Tibial nerve (tissue), 4 donors: ENCODE measurements at places on chromosomes 5 and 9.

DNA sequence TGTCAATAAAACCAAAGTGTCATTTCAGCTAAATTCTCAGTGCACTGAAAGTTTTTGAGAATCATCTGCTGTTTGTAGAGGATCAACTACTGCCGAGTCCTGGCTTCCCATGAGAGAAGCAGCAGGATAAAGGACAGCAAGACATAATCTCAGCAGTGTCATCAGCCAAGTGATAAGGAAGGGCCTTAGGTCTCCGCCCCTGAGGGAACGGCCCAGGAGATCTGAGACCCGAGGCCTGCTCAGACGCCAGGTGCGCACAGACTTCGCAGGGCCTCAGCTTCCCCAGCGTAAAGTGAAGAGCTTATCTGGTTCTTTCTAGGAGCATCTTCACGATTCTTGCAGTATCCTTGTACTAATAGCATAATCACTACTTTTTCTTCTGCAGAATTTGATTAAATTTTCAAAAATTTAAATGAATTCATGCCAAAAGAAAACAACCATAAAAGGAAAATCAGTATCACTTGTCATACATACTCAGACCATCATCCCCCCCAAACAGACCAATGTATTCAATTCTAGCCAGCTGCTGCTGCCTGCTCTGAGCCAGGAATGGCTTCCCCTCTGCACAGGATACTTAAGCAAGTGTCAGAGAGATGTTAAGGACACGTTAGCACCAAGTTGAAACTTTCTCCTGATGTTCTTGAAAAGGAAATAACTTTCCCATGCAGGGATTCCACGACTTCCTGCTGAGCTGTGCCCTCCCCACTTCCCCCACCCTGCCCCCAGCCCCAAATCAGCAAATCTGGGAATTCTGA lies 2.2 kb downstream of the GFPT2 start:
- no peaks in the 10 kb centered on the region for H3K36me3 ChIP-seq
- no peak overlapping the region for H3K27ac ChIP-seq
- peaks cover 8% of the 10 kb centered on the region for H3K4me1 ChIP-seq
- no peak for DNase-seq
- no peak overlapping the region for H3K4me3 ChIP-seq

- H3K27me3 ChIP-seq: no peaks in the 10 kb centered on the region
- H3K36me3 ChIP-seq: no peaks in the 10 kb centered on the region
- no peaks in the 10 kb centered on the region for H3K4me1 ChIP-seq
- peak overlapping the region; percentile 64 for H3K27ac ChIP-seq
- DNase-seq: no peak
These were observed 647 bp upstream of the ADAMTSL2 start for GRCh38 chr9:133533857-133534256.

GRCh38 chr9:4569101-4569500 lies 78.8 kb downstream of the SLC1A1 start:
- H3K4me3 ChIP-seq: no peak overlapping the region
- H3K27me3 ChIP-seq: no peaks in the 10 kb centered on the region
- DNase-seq: no peak
- no peaks in the 10 kb centered on the region for H3K36me3 ChIP-seq

- no peaks in the 10 kb centered on the region for H3K36me3 ChIP-seq
- H3K27ac ChIP-seq: no peak overlapping the region
- H3K4me1 ChIP-seq: no peaks in the 10 kb centered on the region
These were observed 16.2 kb upstream of the NDUFB6 start for GRCh38 chr9:32589083-32589723.

GRCh38 chr5:181188700-181189362 lies 16.2 kb downstream of the TRIM7 start:
- no peaks in the 10 kb centered on the region for H3K36me3 ChIP-seq
- peak; percentile 95 for DNase-seq
- H3K4me1 ChIP-seq: no peaks in the 10 kb centered on the region
- H3K27ac ChIP-seq: peak overlapping the region; percentile 82

- H3K4me1 ChIP-seq: peaks cover 8% of the 10 kb centered on the region
- DNase-seq: peak; percentile 32
- peak overlapping the region; percentile 20 for H3K4me3 ChIP-seq
- H3K27me3 ChIP-seq: no peaks in the 10 kb centered on the region
These were observed 165.0 kb upstream of the ZNF462 start for GRCh38 chr9:106697750-106698502.

DNA sequence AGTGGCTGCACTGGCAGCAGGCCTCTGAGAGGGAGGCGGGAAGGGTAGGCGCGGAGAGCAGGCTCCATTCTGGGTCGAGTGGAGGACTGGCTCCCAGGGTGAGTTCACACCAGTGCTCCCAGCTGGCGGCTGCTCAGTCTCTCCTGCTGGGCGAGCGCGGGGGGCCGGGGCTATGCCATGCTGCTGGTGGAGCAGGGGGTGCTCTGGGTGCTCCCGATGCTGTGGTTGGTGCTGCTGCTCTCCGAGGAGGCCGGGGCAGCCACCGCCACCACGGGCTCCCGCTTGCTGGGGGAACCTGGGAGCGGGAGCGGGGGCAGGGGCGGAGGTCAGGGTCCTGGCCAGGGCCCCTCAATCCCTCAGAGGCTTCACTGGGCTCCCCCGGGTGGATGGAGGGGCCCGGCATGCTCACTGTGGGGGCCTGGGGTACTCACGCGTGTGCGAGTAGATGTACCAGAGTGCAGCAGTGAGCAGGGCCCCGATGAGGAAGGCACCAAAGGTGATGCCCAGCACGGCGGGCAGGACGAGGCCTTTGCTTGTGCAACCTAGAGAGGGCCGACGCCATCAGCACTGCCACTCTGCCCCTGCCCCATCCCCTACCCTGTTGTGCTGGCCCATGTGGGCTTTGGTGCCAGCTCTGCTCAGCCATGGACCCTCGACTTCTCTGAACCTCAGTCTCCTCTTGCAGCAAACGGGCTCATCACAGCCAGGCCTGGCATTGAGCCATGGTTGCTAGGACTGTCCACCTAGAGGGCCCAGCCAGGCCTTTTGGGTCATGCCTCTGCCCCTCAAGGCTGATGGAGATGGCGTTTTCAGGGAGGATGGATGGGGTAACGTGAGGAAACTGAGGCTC lies 13.1 kb downstream of the FPGS start:
- H3K27ac ChIP-seq: peak overlapping the region; percentile 53
- DNase-seq: no peak
- peaks cover 4% of the 10 kb centered on the region for H3K4me1 ChIP-seq
- no peak overlapping the region for H3K4me3 ChIP-seq
- no peaks in the 10 kb centered on the region for H3K27me3 ChIP-seq

- peak overlapping the region; percentile 82 for H3K4me3 ChIP-seq
- no peak for DNase-seq
- no peaks in the 10 kb centered on the region for H3K4me1 ChIP-seq
- no peaks in the 10 kb centered on the region for H3K27me3 ChIP-seq
- no peaks in the 10 kb centered on the region for H3K36me3 ChIP-seq
These were observed 566 bp upstream of the CEP78 start for GRCh38 chr9:78235256-78235761.

DNA sequence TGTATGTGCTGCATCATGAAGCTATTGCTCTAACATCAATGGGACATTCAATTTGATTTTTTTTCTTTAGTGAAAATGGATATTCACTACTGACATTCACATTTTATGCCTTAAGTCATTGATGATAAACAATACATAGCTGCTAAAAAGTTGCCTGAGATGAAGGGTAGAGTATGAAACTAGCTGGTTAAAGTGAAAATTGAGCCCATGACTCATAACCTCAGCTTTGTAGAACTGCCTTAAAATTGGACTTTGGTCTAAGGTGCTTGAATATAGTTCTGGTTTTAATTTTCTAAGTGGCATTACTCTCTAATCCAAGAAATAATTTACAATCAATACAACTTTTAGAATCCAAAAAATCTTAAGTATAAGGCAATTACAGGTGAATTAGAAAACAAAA lies 740.4 kb upstream of the RIOK2 start:
- no peak overlapping the region for H3K4me3 ChIP-seq
- no peaks in the 10 kb centered on the region for H3K27me3 ChIP-seq
- no peak overlapping the region for H3K27ac ChIP-seq
- no peaks in the 10 kb centered on the region for H3K4me1 ChIP-seq
- DNase-seq: no peak
- no peaks in the 10 kb centered on the region for H3K36me3 ChIP-seq

DNA sequence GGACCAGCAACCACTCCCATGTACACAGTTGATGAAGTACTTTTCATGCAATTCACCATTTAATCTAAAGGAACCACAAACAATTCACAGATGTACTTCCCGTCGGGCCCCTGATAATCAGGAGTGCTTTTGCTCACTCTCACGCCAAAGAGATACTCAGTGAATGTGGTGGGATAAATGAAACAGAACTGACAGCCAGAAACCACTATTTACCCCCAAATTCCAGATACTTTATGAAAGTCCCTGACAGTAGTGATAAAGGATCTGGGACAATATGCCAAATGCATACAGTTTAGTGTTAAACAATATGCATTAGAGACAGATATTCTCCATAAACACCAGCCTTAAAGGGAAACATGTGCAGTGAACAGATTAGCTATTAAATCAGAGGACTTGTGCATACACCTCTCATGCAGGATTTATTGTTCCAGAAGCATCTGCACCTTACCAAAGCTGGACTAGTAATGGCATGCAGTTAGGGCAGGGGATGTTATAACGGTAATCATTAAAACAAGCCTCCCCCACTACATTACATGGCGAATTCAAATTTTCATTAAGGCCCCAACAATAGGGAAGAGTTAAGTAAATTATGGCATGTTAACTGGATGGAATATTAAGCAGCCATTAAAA lies 74.0 kb upstream of the SLC25A51 start:
- H3K4me3 ChIP-seq: no peak overlapping the region
- H3K4me1 ChIP-seq: no peaks in the 10 kb centered on the region
- DNase-seq: no peak
- no peaks in the 10 kb centered on the region for H3K27me3 ChIP-seq
- H3K27ac ChIP-seq: no peak overlapping the region

- no peaks in the 10 kb centered on the region for H3K27me3 ChIP-seq
- no peaks in the 10 kb centered on the region for H3K4me1 ChIP-seq
- no peaks in the 10 kb centered on the region for H3K36me3 ChIP-seq
- no peak overlapping the region for H3K27ac ChIP-seq
- no peak overlapping the region for H3K4me3 ChIP-seq
- no peak for DNase-seq
These were observed 29.5 kb downstream of the HK3 start for GRCh38 chr5:176869501-176870109.

GRCh38 chr5:144072518-144072927 lies 97.9 kb downstream of the YIPF5 start:
- H3K27me3 ChIP-seq: no peaks in the 10 kb centered on the region
- no peaks in the 10 kb centered on the region for H3K4me1 ChIP-seq
- no peak overlapping the region for H3K27ac ChIP-seq
- H3K4me3 ChIP-seq: no peak overlapping the region
- no peak for DNase-seq
- no peaks in the 10 kb centered on the region for H3K36me3 ChIP-seq

DNA sequence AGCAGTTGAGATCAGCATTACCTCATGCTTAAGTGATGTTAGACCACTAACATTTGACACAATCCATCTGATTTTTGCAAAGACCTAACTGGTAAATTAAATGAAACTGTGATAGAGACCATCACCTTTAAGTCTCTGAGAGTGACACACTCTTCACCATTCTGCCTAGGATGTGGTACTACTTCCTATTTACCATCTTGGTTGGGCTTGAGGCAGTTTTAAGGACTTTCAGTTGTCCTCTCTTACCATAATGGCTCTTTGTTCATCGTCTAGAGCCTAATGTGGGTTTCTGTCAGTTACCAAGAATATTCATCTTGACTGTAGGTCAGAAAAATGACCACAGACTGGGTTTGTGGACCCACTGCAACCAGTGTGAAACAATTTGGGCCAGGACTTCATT lies 158.1 kb downstream of the CETN3 start:
- no peaks in the 10 kb centered on the region for H3K4me1 ChIP-seq
- H3K27ac ChIP-seq: no peak overlapping the region
- no peaks in the 10 kb centered on the region for H3K27me3 ChIP-seq
- no peak for DNase-seq
- no peaks in the 10 kb centered on the region for H3K36me3 ChIP-seq

GRCh38 chr9:21326526-21327139 lies 8.6 kb downstream of the KLHL9 start:
- no peaks in the 10 kb centered on the region for H3K4me1 ChIP-seq
- no peak for DNase-seq
- peaks cover 33% of the 10 kb centered on the region for H3K36me3 ChIP-seq
- H3K27ac ChIP-seq: no peak overlapping the region
- no peaks in the 10 kb centered on the region for H3K27me3 ChIP-seq
- no peak overlapping the region for H3K4me3 ChIP-seq

- DNase-seq: no peak
- no peaks in the 10 kb centered on the region for H3K36me3 ChIP-seq
- H3K27ac ChIP-seq: no peak overlapping the region
- no peaks in the 10 kb centered on the region for H3K4me1 ChIP-seq
- no peak overlapping the region for H3K4me3 ChIP-seq
These were observed 201.3 kb downstream of the FANCC start for GRCh38 chr9:95116002-95116807.

GRCh38 chr5:24005384-24005783 lies 498.0 kb downstream of the PRDM9 start:
- H3K4me3 ChIP-seq: no peak overlapping the region
- H3K27me3 ChIP-seq: no peaks in the 10 kb centered on the region
- DNase-seq: no peak

- H3K4me1 ChIP-seq: no peaks in the 10 kb centered on the region
- no peak overlapping the region for H3K4me3 ChIP-seq
- no peaks in the 10 kb centered on the region for H3K36me3 ChIP-seq
- H3K27me3 ChIP-seq: no peaks in the 10 kb centered on the region
- no peak for DNase-seq
These were observed 423.6 kb downstream of the PRDM9 start for GRCh38 chr5:23930985-23931384.

- H3K27ac ChIP-seq: no peak overlapping the region
- H3K27me3 ChIP-seq: no peaks in the 10 kb centered on the region
- peak; percentile 26 for DNase-seq
- peaks cover 3% of the 10 kb centered on the region for H3K4me1 ChIP-seq
- H3K4me3 ChIP-seq: no peak overlapping the region
- H3K36me3 ChIP-seq: no peaks in the 10 kb centered on the region
These were observed 13.5 kb upstream of the IQGAP2 start for GRCh38 chr5:76389513-76390154.

- no peaks in the 10 kb centered on the region for H3K4me1 ChIP-seq
- no peak overlapping the region for H3K27ac ChIP-seq
- H3K36me3 ChIP-seq: no peaks in the 10 kb centered on the region
- no peak for DNase-seq
- no peak overlapping the region for H3K4me3 ChIP-seq
These were observed 16.9 kb downstream of the CKMT2 start for GRCh38 chr5:81250004-81250403.

GRCh38 chr9:78207319-78207718 lies 28.6 kb upstream of the CEP78 start:
- no peaks in the 10 kb centered on the region for H3K4me1 ChIP-seq
- no peak overlapping the region for H3K27ac ChIP-seq
- no peak for DNase-seq

DNA sequence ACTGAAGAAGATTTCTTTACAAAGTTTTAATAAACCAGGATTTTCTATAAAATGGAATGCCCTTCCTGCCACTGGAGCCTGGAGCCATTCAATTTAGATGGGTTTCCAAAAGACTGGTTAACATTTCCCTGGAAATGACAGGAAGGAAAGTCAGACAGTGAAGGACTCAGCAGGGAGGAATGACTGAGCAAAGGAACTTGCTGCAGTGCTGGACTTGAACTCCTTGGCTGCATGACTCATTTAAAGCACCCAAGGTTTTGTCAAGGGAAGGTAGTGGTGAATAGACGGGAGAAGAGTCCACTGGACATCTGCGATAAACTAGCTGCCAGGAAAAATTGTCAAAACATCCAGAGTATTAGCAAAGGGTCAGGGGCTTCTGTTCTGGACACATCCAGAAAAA lies 163.8 kb upstream of the SLC28A3 start:
- DNase-seq: no peak
- no peaks in the 10 kb centered on the region for H3K36me3 ChIP-seq
- H3K27me3 ChIP-seq: no peaks in the 10 kb centered on the region
- no peak overlapping the region for H3K4me3 ChIP-seq
- H3K4me1 ChIP-seq: no peaks in the 10 kb centered on the region

GRCh38 chr5:16888694-16889124 lies 47.4 kb downstream of the MYO10 start:
- no peak overlapping the region for H3K27ac ChIP-seq
- H3K4me3 ChIP-seq: no peak overlapping the region
